Thoracic aorta (tissue), 2 donors: ENCODE measurements at places on chromosomes 6 and 20.

DNA sequence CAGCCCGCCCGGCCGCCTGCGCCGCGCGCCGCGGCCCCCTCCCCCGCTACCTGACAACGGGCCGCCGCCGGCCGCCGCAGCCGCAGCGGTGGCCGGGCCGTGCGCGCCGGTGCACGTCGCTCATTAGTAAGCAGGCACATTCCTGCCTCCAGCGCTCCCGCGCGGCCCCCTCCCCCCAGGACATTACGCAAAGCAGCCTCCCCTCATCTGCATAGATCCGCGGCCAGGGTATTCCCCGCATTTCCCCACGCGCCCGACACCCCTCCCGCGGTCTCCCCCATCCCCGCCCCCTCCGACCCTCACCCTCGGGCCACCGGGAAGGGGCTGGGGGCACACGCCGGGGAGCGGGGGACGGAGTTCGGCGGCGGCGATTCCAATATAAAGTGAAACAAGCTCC lies at the start of gene HIVEP2:
HIVEP2 (minus strand) TSS at position 128 of the 397 bp plus-strand sequence. CDS start 170,438 bp downstream, outside the sequence.
- peak within 1 kb of the TSS; percentile 95 for H3K4me3 ChIP-seq
- H3K27me3 ChIP-seq = no peaks in the 10 kb centered on the region
- no peaks in the 10 kb centered on the region for H3K36me3 ChIP-seq
- peaks cover 12% of the 10 kb centered on the region for H3K4me1 ChIP-seq
- H3K27ac ChIP-seq = peak within 1 kb of the TSS; percentile 97

- no peaks in the 10 kb centered on the region for H3K27me3 ChIP-seq
- H3K27ac ChIP-seq = no peak overlapping the region
- no peak overlapping the region for H3K4me3 ChIP-seq
- no peaks in the 10 kb centered on the region for H3K36me3 ChIP-seq
Observed at GRCh38 chr6:32457054-32457453, 17.4 kb downstream of the HLA-DRA start.

- DNase-seq = no peak
- H3K4me1 ChIP-seq = no peaks in the 10 kb centered on the region
- no peaks in the 10 kb centered on the region for H3K36me3 ChIP-seq
- H3K4me3 ChIP-seq = no peak overlapping the region
- no peaks in the 10 kb centered on the region for H3K27me3 ChIP-seq
- H3K27ac ChIP-seq = no peak overlapping the region
Observed at GRCh38 chr20:22491194-22491505, 93.2 kb downstream of the FOXA2 start.

GRCh38 chr6:166275714-166276166 lies 32.5 kb downstream of the PRR18 start:
- H3K36me3 ChIP-seq = no peaks in the 10 kb centered on the region
- no peak overlapping the region for H3K27ac ChIP-seq
- H3K27me3 ChIP-seq = no peaks in the 10 kb centered on the region
- H3K4me3 ChIP-seq = no peak overlapping the region
- DNase-seq = no peak
- H3K4me1 ChIP-seq = no peaks in the 10 kb centered on the region

- H3K27me3 ChIP-seq = no peaks in the 10 kb centered on the region
- H3K27ac ChIP-seq = no peak overlapping the region
- no peaks in the 10 kb centered on the region for H3K36me3 ChIP-seq
- H3K4me1 ChIP-seq = no peaks in the 10 kb centered on the region
Observed at GRCh38 chr20:51162015-51162414, 139.1 kb upstream of the KCNG1 start.
